ENCODE measurements at places on chromosomes 1 and 21.
A peak's percentile ranks its signal among the peaks of the same experiment; 100 is the strongest.

- no peak for DNase-seq
Measured at GRCh38 chr1:8398677-8399076, 80.8 kb downstream of the SLC45A1 start.

- DNase-seq: peak; percentile 49
Measured at GRCh38 chr1:119808972-119809550, 2.2 kb downstream of the REG4 start.

DNA sequence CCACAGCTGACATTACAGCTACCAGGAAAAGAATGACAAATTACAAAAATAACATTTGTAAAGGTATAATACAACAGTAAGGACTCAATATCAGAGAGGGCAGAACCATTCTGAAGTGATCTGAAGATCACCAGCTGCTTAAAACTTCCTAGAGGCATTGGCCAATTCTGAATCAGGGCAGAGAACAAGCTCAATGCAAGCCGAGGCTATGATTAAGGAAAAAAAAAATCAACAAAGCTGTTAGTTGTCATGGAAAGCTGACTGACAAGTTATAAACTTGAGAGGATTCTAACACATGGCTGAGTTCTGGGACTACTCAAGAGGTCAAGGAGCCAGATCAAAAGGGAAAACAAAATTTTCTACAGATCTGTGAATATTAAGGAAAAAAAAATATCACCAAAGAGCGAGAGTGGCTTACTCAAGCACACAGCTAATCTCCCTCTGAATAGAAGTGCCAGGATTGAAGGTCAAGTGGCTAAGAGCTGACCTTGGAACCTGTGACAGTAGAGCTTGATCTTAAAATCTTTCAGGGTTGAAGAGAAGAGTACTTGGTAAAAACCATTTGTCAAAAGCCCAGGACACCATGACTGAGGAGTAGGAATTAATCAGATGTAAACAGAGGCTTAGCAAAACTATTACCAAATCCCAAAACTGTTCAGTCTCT, 383.4 kb downstream of the USP25 start:
- no peak for DNase-seq

DNA sequence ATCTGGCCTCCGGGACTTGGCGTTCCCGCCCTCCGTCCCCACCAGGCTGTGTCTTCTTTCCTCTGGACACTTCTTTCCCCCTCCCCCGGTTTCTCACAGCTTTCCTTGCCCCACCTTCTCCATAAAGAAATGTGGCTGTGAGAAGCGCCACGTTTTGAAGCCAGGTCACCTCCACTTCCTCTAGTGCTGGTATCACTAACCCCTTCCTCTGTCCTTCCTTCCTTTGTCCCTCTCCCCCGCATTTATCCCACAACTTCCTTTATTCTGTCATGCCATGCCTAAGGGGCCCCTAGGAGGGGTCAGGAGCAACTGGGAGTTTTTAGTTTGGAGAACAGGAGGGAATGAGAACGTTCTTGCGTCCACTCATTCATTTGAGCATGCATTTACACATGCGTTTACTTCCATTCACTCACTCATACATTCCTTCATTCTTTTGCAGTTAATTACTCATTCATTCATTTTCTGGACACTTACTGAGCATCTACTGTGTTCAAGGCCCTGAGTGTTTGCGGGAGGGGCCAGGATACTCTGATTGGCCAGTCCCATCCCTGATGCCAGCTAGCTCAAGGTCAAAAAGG, 5.0 kb upstream of the ACOT11 start:
- no peak for DNase-seq

DNA sequence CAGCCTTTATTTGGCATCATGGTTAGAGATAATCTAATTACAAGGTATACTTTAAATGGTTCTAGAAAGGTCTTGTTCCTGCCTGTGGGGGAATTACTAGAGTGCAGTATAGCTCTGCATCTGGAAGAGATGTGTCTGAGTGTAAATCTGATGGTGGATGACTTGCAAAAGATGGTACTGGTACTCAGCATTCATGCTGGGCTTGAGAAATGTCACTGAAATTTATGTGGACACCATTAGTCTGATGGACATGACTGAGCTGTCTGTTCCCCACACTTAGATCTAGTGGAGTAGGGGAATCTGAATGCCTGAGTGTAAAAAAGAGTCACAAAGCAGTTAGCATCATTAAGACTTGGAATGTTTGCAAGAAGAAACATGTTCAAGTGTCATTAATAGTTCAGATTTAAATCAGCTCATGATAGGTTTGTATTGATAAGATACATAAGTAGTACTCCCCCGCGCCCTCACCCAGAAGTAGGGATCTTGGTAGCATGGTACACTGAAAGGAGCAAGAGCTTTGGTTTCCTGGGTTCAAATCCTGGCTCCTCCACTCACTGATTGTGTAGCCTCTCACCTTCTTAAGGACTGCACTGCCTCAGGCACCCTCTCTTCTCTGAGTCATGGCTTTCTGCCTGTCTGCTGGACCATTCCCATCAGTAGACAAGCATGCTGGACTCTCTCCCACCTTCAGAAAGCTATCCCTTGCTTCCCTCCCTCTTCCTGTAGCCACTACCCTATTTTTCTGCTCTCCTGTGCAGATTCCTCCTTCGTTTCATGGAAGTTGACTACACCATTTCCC, 292.9 kb downstream of the NFIA start:
- no peak for DNase-seq

GRCh38 chr1:242886137-242886536, 361.6 kb upstream of the PLD5 start:
- no peak for DNase-seq

DNA sequence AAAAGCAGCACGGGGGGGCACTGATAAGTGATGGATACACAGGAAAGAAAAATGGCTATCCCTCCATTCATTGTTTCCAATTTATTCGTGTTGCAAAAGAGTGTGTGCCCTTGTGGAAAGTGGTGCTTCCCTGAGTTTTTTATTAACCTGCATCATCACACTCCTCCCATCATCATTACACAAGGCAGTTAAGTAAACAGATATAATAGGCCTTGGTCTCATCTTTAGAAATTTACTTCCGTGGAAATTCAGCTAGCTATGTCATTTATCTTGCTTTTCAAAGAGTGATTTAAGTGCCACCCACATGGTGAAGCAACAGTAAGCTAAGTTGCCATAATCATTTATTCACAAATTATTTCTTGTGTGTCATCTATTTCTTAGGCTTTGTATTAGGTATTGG, 473.3 kb downstream of the NEGR1 start:
- DNase-seq: no peak

- no peak for DNase-seq
Measured at GRCh38 chr1:41558761-41559171, 74.3 kb upstream of the EDN2 start.

- no peak for DNase-seq
Measured at GRCh38 chr1:24966121-24966723, 36.1 kb upstream of the RUNX3 start.

DNA sequence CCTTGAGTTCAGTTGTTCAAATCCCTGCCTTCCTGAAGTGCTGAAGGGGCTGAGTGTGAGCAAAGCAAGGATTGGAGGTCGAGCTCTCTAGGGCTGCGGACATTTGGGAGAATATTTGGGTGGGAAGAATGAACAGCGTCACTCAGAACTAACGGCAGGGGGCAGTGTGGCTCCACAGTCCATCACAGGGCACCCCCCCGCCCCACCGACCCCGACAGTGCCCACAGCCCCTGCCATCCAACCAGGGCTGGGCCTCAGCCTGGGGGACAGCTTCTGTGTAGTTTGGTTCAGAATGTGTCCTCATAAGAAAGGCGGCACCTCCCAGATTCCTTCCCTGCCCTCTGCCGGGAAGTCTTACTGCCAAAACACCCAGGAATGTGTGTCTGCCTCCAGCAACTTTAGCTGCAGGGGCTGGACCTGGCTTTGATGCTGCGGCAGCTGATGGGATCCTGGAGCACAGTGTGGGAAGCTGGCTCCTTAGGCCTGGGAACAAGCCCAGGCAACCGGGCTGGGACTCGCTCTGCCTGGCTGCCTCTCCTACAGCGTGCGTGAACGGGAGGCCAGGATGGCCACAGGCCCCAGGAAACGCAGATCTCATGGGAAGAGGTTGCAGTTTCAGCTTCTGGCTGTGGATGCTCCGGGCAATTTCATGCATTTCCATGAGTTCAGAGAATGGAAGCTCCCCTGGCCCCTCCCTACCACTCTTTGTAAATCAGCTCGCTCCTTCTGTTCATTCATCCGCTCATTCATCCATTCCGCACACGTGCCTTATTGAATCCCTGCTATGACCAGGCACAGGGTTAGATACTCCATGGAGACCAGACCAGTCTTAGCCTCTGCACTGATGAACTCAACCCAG, 104.9 kb upstream of the TMPRSS2 start:
- DNase-seq: no peak

GRCh38 chr1:235640580-235640979, 9.0 kb downstream of the GNG4 start:
- DNase-seq: no peak

GRCh38 chr1:65489481-65489880, 69.0 kb downstream of the LEPR start:
- no peak for DNase-seq

GRCh38 chr1:32159189-32159588, 20.3 kb upstream of the TXLNA start:
- DNase-seq: no peak

DNA sequence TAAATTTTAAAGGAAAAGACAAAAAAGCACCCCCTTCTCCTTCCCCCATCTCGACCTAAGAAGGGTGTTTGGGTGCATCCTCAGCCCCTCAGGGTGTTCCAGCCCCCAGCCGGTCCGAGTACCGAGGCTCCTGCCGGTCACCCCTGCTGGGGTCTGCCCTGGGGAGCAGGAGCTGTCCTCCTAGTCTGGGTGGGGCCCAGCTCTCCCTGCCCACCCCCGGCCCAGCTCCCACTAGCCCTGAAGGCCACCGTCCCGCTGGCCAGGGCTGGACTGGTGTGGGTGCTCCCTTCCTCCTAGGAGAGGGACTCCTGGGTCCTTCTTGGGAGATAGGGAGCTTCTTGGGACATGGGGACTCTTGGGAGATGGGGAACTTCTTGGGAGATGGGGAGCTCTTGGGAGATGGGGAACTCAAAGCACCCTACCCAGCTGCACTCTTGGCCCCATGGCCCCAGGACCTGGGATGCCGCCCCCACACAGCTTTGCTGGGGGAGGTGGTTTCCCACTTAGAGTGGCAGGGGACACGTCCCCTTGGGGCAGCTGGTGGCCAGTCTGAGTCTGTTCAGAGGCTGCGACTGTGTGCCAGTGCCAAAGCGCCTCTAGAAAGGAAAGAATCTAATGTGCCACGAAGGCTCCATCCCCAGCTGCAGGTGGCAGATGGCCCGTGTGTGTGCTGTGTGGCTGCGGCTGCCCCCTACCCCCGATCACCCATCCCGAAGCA, 44.5 kb downstream of the MORN1 start:
- no peak for DNase-seq

DNA sequence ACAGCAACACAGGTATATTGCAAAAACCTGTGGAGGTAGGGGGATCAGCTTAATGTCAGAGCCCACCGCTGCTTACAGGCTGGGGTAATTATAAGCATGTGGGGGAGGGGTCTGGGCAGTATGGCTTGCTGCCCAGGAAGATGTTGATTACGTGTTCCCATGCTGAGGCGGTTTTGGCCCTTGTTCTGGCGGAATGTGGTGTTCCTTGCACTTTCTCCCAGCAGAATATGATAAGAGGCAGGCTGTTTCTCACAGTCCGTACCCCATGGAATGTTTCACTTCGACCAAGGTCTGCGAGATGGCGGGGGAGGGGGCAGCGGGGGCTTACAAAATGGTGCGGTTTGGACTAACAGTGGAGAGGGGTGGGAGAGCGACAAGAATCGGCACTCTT, 9.8 kb upstream of the HPCAL4 start:
- DNase-seq: no peak

GRCh38 chr1:2933431-2934155, 87.7 kb upstream of the ACTRT2 start:
- DNase-seq: no peak

GRCh38 chr1:37347104-37347649, 127.2 kb upstream of the ZC3H12A start:
- no peak for DNase-seq

- no peak for DNase-seq
Measured at GRCh38 chr1:215581896-215582295, 14.8 kb downstream of the KCTD3 start.

DNA sequence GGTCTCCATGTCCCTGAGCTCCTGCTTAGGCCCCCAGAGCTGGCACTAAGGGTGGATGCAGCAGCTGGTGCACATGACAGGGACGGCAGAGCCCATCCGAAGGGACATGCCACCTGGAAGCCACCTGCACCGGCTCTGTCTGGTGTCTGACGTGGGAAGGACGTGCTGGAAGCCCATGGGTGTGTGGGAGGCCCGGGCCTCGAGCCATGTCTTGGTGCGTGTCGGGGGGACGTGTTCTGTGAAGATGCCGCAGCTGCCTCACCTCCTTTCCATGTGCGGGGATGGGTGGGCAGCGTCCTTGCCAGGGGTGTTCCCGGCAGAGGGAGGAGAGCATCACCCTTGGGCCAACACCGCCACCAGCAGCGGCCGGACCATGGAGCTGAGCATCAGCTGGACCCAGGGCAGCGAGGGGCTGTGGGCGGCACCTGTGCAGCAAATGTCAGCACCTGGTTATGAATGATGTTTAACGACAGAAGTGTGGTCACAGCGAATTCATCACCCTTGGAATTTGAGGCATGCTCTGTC, 15.5 kb upstream of the POFUT2 start:
- DNase-seq: no peak

DNA sequence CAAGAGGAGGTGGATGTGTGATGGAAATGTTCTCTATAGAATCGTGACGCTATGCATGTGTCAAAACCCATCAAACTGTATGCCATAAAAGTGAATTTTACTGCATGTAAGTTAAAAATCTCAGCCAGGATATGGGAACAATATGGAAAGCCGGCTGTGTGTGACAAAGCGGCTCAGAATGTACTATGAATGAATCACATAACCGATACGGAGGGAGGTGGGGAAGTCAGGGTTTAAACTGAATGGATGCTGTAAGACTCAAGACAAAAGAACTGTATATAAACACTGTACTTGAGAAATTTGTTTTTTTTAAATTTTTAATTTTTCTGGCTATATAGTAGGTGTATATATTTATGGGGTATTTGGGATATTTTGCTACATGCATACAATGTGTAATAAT, 111.6 kb upstream of the PDE4B start:
- no peak for DNase-seq

DNA sequence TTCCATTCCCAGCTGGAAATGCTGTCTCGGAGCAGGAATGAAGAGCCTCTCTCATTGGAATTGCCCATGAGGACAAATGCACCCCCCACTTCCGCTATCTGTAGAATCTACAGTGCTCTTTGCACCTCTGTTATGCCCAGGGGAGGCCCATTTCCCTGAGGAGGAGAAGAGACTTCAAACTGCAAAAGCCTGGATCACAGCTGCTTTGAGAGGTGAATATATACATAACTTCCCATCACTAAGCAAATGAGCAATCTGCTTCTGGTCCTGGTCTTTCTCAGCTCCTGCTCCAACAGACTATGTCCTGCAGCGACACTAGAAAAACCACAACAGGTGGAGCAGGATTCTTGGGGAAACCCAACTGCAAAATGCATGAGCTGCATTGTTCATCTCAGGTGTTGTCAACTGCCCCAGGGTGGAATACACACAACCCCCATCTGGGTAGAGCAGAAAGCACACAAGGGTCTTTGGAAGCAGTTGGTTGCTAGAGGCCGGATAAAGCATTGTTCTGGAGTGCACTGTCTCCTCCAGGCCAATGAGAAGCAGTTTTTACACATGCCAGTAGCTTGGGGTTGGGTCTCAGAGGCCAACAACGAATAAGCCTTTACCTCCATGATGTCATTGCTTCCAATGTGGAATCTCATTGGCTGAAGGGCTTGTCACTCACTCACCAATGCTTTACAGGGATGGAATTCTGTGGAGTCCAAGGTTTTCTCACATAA, 67.7 kb upstream of the RAB4A start:
- no peak for DNase-seq

Measured in T-helper 9 cell (primary cell).